Kidney (tissue), 22 donors: ENCODE measurements at places on chromosomes 6 and 20. TPM values are rescaled to one million over a fixed set of nuclear protein-coding genes. Genes with fewer than 3 reads are reported as not detected.

Gene POPDC3
- polyA plus RNA-seq = not detected

DNA sequence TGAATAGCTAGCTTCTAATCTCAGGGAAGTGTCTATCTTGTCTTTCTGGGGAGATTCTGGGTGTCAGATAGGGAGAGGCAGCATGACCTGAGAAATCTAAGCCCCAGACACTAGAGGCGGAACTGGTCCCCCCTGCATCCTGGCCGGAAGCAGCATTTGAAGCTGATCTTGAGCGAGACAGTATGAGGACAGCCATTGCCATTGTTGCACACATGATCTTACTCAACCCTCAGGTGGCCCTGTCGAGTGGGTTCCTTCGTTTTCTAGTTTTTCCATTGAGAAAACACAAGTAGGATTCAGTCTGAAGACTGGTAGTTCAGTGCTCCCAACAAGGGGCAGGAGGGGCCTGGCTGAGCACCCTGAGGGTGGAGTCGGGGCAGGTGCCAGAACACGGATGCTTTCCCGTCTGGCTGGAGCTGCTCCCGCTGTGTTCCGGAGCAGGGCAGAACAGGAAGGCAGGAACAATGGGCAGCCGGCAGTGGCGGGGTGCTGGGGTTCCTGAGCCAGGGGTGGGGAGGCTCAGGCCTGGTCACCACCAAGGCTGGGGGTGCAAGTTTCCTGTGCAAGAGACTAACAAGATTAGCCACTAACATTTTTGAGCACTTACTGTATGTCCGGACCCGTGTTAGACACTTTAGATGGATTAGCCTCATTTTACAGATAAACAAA lies 7.9 kb upstream of the SDCBP2 start:
- peak; percentile 38 for DNase-seq

GRCh38 chr6:43709654-43710303 lies 22.2 kb upstream of the MRPS18A start:
- DNase-seq = no peak

DNA sequence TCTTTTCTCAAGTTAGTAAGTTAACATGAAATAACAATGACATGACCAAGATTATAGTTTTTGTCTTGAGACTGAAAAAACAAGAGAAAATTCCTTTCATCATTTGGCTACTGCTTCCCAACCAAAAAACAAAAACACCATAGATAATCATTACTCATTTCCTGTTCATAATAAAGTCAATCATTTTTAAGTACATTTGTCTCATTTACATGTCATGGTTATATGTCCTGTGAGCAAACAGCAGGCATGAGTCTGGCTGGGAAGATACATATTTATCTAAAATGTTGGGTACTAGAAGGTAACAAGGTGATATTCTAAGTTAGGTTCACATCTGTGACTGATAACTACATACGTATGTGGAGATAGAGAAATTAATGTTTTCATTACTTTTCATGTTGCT lies 180.5 kb downstream of the ISM1 start:
- no peak for DNase-seq

DNA sequence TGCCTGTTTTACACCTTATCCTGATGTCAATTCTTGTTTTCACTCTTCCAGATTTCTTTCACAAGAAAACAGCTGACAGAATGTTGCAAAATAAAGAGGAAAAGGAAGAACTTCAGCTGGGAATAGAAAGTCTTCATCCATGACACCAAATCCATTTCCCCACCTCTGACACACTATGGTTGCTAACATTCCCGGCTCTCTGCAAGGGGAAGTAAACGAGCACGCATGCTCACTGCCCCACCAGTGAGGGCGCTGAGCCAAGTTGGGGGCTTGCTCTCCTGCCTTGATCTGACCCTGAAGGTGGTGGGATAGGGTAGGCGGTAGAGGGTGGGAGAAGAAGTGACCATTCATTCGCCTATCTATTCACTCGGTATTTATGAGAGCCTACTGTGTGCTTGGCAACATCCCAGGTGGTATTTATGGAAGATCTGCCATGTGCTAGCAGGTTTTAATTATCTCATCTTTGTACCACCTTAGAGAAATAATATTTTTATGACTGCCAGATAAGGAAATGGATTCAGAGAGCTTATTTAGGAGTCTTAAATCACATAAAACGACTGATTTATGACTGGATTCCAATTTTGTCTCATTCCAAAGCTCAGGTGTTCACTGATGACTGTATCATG lies 206.2 kb downstream of the FOXC1 start:
- no peak for DNase-seq

DNA sequence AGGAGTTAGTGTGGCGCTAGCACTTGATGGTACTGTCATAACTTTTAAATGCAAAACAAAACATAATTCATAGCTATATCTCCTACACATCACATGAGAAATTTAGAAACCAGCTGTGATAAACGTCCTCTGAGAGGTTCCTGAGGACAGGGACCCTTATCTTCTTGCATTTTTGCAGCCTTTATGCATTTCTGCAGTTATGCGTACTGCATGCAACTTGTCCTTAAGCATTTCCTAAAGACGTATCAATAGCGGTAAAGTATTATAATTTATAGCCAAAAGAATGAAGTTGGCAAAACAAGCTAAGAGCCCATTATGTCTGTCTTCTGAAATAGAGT lies 1.7 kb downstream of the NAPB start:
- DNase-seq = no peak
